ENCODE measurements at places on chromosomes 3 and 15.
A peak's percentile ranks its signal among the peaks of the same experiment; 100 is the strongest.

- no peak for DNase-seq
Measured at GRCh38 chr3:39281533-39281932, 1.7 kb upstream of the CX3CR1 start.

- DNase-seq: no peak
Measured at GRCh38 chr3:107496855-107497254, 25.9 kb upstream of the BBX start.

DNA sequence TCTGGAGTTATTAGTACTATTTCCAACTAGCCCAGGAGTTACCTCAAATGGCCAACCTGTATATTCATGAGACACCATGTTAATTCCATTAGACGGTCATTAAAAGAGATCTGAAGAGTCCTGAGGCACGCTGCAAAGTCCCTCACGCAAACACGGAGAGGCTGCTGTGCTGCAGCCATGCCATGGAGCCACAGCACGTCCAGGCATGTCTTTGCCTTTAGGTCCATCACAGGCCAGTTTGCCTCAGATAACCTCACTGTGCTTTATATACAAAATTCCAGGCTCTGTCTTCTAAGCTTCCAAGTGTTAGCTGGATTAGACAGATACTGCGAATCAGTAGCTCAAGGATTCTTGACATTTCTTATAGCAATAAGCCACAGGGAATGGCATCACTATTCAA lies 9.8 kb upstream of the PLAAT1 start:
- no peak for DNase-seq

GRCh38 chr3:138717348-138717747 lies 108.8 kb downstream of the FAIM start:
- no peak for DNase-seq

GRCh38 chr3:20080956-20081554 lies 40.8 kb downstream of the KAT2B start:
- no peak for DNase-seq

GRCh38 chr3:153096731-153097131 lies 65.3 kb upstream of the RAP2B start:
- DNase-seq: no peak

DNA sequence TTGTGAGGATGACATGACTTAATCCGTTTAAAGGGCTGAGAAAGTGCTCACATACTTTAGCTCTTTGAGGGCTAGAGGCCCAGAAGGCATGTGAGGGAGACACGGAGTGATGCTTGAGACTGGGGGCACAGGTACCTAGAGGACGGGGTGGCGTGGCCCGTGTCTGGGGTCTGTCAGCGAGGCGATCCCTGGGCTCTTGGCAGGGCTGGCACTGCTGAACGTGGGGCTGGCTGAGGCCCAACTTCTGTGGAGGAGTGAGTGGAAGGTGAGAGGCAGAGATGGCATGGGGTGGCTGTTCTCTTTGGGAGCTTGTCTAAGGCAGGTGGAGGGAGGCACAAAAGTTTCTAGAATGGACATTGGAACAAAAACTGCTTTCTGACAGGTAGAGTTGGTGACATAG lies 9.5 kb downstream of the SEMA4B start:
- no peak for DNase-seq

- DNase-seq: no peak
Measured at GRCh38 chr3:125207949-125208568, 4.5 kb downstream of the SLC12A8 start.

DNA sequence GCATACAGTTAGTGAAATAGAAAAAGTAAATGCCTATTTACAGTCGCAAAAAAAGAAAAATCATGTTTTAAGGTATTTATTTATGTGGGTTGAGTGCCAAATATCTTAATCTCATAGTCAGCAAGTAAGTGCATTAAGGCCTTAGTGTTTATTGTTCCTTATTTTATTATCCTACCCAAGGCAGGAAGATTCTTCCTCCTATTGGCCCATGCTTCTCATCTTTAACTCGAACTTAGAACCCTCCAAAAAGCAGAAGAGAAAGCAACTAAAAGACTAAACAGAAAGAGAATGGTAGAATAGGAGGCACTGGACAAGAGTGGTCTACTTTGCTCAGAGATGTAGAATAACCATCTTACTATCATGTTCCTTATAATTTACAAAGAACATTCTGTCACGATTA lies 7.5 kb downstream of the RFX7 start:
- no peak for DNase-seq

- DNase-seq: peak; percentile 61
Measured at GRCh38 chr3:106006001-106006400, 137.2 kb upstream of the CBLB start.

- no peak for DNase-seq
Measured at GRCh38 chr3:8452112-8452511, 49.5 kb upstream of the LMCD1 start.

GRCh38 chr3:51384055-51384725 lies 901 bp upstream of the MANF start:
- DNase-seq: peak; percentile 10

GRCh38 chr3:181998828-181999227 lies 287.1 kb downstream of the SOX2 start:
- no peak for DNase-seq

DNA sequence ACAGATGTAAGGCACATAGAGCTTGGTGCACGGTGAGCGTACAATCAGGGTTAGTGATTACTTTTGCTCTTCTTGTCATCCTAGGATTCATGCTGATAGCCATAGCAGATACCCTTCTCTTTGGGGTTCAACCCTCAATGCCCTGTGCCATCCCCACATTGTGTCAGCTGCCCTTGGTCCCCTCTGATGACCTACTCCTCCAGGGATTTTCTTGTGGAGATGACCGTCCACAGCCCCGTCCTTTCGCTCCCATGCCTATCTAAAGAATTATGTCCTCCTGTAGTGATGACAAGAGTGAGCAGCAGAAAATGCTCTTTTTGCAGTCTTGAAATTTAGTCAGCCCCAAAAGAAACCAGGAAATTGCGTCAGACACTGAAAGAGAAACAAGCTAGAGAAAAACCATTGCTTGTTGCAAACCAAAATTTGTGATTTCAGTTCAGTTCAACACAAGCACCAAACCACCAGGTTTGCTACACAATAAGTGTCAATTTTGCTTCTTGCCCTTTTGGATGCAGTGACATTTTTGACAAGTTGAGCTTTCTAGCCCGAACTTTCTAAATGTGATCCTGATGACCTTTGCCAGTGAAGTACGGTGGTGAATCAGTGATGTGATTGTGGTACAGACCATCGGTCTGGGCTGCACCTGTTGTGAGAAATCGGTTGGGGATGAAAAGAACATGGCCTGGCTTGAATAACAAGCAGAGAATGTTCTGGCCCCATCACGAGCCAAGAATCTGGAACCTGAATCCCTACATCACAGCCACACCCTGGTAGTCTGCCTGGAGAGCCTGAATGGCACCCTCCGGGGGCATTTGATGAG lies 41.3 kb downstream of the CMTM7 start:
- DNase-seq: peak; percentile 8

GRCh38 chr3:11407644-11408043 lies 135.4 kb downstream of the ATG7 start:
- DNase-seq: no peak

DNA sequence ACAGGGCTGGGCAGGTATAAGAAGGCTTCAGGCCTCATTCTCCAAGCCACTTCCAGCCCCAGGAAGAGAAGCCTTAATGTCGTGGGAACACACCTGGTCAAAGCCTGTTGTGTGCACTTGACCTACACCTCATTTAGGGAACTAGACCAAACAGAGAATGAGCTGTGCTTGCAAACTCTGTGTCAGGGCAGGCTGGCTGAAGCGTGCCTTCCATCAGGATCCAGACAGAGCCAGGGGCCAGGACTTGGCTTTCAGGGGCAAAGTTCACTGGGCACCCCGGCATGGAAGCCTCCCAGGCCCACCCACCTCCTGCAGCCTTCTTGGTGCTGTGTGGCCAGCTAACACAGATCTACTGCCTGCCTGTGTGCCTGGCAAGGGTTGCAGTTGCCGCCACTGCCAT lies 11.5 kb downstream of the RBPMS2 start:
- no peak for DNase-seq

GRCh38 chr3:40129981-40130380 lies 179.5 kb upstream of the EIF1B start:
- DNase-seq: no peak

- DNase-seq: no peak
Measured at GRCh38 chr15:36784098-36784670, 204.8 kb downstream of the CDIN1 start.

DNA sequence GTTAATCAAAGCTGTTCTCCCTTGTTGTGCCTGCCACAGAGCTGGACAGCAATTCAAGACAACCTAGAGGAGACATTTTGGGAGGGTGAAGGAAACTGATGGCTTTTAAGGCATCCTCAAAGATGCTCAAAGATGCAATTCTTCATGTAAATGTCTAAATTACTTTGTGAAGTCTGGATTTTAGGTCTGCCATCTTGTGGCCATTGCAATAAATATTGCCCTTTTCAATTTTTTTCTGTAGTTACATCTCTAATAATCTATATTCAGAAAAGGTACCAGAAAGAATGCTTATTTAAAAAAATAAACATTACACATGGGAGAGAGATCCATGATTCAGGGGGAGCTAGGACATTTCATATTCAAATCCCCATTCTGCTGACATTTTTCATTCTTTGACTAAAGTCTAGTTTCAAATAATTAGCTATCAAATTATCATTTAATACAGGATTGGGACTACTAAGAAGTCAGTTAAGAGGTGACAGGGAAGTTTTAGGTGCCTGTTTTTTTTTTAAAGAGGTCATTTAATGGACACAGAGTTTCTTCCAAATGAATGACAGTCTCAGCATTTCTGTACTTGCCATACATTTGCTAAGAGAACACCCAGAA lies 259.8 kb upstream of the WNT5A start:
- DNase-seq: peak; percentile 38

DNA sequence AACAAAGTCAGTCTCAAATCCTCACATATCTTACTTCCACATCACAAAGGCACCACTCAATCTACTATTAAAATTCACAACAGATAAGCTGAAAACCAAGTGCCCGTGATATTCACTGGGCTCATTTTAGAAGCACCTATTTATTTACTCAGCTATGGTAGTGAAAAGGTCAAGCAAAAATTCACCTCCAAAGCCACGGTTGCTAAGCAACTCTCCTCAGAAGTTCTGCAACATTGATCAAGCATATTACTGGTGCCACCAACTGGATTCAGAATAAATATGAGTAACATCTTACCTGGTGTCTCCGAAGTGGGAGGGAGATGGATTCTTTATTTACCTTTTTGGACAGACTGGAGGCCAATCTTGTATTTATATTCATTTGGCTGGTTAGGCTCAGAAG lies 714.8 kb downstream of the FHIT start:
- DNase-seq: no peak

- peak; percentile 33 for DNase-seq
Measured at GRCh38 chr3:159844801-159845261, 143.8 kb upstream of the IL12A start.

DNA sequence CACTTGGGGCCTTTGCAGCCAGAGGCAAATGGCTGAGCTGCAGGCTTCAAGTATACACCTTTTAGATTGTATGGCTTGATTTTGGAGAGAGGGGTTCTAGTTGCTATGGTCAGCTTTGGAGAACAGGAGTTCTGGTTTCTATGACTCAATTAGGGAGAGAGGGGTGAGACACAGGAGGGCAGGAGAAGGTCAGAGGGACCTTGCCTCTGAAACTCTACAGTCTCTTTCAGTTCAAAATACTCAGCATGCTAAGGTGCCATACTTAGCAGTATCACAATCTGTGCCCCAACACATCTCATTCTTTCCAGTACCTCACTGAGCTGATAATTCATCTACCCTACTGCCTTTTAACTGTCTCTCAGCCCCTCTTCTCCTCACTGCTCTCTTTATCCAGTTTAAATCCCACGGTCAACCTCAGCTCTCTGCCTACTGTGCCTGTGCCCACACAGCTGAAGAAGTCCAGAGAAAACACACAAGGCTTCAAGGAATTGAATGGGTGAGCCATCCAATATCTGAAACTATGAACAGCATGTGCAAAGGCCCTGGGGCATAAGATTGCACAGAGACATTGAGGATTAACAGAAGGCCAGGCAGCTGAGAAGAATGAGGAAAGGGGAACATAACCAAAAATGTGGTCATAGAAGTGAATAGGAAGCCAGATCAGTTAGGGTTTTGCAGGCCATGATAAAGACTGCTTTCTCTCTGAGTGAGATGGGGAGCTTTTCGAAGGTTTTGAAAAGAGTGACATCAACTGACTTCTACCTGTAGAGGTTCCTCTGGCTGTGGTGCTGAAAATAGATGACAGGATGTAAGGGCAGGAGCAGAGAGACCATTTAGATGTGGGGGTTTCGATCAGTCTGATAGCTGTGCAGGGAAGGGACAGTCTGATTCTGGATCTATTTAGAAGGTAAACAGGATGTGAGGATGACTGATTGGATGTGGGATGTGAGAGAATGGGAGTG lies 54.5 kb upstream of the C3orf80 start:
- no peak for DNase-seq

DNA sequence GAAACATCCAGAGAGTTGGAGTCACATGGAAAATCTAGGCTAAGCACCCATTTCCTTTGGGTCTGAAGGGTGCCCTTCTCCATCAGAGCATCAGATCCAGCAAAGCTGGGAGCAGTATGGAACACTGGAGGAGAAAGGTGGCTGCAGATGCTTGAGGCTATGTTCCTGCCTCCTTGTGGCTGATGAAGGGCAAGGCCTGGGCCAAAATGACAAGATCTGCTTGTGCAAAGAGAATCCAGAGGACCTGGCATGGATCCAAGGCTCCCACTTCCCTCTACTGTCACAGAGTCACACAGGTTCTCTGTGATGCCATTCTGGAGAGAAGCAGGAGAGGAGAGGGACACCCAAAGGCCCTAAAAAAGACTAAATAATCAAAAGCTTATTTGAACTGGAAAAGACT lies 9.2 kb upstream of the ATP8B4 start:
- no peak for DNase-seq

DNA sequence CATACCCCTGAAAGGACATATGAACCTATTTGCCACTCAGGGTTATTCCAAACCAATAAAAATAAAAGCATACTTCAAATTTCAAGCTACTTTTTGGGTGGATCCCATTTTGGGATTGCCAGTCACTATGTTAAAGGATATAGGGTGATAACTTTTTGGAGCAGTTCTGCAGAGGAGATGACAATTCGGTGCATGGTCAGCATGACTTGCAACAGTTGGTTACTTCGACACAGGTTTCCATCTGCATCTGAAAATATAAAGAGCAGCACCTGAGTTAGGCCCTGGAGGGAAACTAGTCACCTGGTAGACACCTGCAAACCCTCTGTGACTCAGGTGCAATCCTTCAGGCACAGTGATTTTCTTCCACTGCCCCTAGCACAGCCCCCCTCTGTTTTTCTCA lies 38.5 kb downstream of the RASGRP1 start:
- no peak for DNase-seq

GRCh38 chr15:38192496-38192895 lies 60.1 kb upstream of the SPRED1 start:
- no peak for DNase-seq
